Activated CD4-positive, alpha-beta T cell treated with anti-CD3 and anti-CD28 coated beads for 4 hours (primary cell): ENCODE measurements at places on chromosomes 11 and 22.
A peak's percentile ranks its signal among the peaks of the same experiment; 100 is the strongest.

DNA sequence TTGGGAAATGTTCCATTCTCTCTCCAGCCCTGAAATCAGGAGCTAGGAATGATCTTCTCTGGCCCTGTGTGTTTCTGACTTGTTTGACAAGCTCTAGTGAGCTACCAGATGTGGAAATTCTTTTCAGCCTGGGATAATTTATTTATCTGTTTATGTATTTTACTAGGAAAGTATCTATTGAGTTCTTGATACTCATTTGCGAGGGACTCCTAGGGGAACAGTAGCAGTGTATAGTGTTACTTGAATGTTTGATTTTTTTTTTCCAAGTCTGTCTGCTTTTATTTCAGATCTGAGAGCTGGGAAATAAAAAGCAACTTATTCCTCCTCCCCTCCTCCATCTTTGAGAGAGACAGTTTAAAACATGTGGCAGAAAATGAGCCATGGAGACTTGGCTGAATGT, 92.5 kb downstream of the ALX4 start:
- no peak for DNase-seq

- DNase-seq = no peak
Measured at GRCh38 chr11:39678996-39679395, 1780.5 kb downstream of the LRRC4C start.

- no peak for DNase-seq
Measured at GRCh38 chr11:4074266-4074665, 20.3 kb upstream of the RRM1 start.

DNA sequence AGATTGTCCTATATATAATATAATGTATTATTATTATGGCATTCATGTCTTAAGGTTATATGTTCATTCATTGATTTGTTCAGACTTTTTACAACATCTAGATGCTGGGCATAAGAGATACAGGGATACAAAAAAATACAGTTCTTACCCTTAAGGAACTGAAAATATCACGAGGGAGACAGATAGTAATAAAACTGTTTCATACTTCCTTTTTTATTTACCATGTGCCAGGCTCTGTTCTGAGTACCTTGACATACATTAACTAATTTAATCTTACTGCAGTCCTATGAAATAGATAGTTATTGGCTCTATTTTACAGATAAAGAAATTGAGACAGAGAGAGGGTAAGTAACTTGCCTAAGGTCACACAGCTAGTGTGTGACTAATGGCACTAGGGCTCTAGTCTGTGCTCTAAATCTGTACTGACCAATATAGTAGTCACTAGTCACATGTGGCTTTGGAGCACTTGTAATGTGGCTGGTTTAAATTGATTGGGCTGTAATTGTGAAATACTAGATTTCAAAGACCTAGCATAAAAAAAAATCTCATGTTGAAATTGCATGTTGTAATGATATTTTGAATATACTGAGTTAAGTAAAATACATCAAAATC, 21.3 kb downstream of the TRIM44 start:
- no peak for DNase-seq

DNA sequence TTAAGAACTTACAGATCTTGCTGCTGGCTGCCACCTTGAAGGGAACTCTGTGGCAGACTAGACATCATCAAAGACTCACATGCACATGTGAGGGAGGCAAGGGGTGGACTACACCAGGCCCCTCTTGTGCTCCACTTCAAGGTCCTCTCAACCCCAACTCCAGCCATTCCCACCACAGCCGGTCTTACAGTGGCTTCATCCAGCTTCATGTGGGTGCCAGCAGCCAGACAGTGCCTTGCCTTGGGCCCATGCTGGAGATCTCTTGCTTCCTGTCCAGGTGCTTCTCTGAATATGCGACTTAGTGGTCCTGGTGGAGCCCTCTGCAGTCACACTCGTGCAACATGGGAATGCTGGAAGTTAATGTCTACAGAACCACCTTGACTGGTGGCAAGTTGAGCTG, 44.6 kb upstream of the WNT7B start:
- no peak for DNase-seq

GRCh38 chr11:29019960-29020683, 911.9 kb downstream of the METTL15 start:
- no peak for DNase-seq

GRCh38 chr11:88164320-88164719, 10.9 kb downstream of the RAB38 start:
- no peak for DNase-seq

- no peak for DNase-seq
Measured at GRCh38 chr11:39804271-39804670, 1655.2 kb downstream of the LRRC4C start.

- peak; percentile 87 for DNase-seq
Measured at GRCh38 chr11:129895126-129896041, at the start of gene NFRKB. Gene NFRKB (minus strand): TSS chr11:129895578. CDS start chr11:129892849, 2,729 bp downstream.

- no peak for DNase-seq
Measured at GRCh38 chr22:20051927-20052308, 28.1 kb upstream of the DGCR8 start.

DNA sequence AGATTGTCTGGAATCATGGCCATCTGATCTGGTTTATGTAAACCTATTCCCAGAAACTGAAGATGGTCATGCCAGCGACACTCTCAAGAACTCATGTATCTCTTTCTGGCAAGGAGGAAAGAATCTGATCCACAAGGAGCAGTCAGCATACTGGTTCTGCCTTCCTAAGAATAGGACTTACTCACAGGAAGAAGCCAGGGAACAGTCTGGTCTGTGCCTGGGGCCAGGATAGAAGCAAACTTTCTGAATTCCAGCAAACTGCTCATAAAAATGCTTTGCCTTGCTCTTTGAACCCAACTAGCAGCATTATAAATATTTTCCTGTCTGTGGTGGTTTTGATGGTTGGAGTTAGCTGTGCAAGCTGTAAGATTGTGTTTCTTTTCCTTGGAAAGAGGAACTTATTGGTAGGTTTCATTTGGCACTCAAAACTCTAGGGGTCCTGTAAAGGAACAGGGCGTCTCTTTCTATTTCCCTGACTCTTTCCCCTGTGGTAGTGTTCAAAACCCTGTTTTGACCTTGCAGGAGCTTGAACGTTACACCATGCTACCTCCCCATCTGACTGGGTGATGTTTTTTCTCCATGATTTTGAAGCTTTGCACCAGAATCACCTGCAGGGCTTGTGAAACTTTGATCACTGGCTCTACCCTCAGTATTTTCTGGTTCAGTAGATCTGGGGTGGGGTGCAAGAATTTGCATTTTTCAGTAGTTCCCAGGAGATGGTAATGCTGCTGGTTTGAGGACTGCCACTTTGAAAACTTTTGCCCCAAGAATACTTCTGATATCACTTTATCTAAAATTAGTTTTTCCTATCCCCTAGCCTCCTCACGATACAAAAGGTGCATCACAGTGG, 627.8 kb upstream of the ANO5 start:
- no peak for DNase-seq

DNA sequence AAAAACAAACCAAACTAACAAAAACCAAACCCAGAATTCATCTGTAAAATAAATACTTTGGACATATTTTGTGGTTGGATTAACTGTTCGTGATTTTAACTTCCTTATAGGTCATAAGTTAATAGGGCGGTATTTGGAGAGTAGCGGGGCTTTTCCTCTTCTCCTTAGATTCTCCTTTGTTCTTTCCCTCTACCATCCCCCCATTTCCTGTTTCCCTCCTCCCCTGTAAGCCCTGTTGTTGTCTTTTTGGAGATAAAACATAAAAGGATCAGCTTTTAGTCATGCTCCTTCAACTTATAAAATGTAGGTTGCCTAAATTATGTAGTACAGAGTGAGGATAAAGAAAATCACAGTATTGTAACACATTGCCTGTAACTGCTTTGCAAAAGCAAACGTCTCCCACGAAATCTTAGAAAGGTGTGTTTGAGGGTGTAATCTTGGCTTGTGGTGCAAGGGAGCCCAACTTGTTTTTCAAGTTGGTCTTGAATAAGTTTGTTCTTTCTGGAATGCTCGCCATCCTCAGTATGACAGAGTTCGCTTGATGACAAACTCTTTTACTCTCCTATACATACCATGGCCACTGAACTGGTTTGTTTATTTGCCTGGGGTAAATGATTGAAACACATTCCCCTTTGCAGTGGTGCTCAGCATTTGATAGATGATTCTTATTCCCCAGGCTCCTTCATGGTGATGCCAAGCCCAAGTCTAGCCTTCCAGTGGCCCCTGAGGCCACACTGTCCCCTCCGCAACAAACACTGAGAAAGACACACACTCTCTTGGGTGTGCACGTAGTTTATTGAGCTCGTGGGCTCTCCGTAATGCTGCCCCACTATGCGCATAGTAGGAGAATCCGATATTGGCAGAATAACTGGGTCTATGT, 49.4 kb downstream of the TEAD1 start:
- no peak for DNase-seq

- no peak for DNase-seq
Measured at GRCh38 chr11:110892741-110893285, 180.6 kb upstream of the ARHGAP20 start.

DNA sequence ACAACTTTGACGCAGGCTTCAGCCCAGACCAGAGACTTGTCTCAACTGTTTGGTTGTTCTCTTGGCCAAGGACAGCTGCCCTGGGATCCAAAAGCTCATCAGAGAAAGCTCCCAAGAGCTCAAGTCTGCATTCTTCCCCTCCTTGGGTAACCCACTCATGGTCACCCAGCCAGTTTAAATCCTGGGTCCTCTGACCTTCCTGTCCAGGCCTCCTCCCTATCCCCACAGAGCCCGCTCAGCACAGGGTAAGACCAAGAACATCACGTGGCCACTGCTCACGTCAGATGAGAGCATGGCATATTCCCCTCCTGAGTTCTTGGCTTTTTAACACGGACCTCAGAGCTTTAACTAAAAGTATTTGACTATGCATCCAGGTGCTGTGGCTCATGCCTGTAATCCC, 25.8 kb downstream of the TSKU start:
- no peak for DNase-seq

GRCh38 chr11:11148104-11148509, 204.9 kb downstream of the CSNK2A3 start:
- DNase-seq = peak; percentile 30

- DNase-seq = no peak
Measured at GRCh38 chr11:65810046-65810868, 23.4 kb downstream of the OVOL1 start.

GRCh38 chr11:35321532-35322317, 97.6 kb downstream of the SLC1A2 start:
- no peak for DNase-seq

DNA sequence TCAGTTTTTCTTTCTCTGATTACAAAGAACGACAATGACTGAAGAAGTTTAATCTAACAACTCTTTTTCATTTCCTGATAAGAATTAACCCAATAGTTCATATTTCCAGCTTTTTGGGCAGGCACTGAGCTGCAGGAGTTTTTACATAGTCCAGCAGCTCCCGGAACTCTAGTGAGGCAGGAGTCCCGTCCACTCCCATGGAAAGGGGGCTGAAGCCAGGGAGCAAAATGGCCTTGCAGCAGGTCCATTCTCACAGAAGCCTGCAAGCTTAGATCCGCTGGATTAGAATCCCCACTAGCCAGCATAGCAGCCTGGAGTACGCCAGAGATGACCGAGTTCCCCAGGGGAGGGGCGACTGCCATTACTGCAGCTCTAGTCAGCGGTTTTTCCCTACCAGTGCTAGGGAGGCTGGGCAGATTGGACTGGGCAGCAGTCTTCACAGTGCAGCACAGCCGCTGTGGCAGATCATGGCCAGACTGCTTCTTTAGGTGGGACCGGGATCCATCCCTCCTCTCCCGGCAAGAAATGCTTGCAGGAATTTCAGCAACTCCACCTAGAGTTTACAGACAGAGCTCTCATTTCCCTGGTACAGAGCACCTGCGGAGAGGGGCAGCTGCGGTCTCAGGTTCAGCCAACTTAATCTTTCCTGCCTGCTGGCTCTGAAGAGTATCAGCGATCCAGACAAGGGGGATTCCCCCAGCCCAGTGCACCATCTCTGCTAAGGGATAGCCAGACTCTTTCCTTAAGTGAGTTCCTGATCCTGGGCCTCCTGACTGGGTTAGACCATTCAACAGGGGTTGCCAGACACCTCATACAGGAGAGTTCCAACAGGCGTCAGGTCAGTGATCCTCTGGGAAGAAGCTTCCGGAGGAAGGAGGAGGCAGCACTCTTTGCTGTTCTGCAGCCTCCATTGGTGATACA, 742 bp upstream of the CASP4 start:
- DNase-seq = no peak

GRCh38 chr11:59206635-59207034, 6.1 kb downstream of the MPEG1 start:
- DNase-seq = peak; percentile 12

GRCh38 chr11:66867425-66868040, 10.7 kb downstream of the LRFN4 start:
- DNase-seq = no peak

- DNase-seq = no peak
Measured at GRCh38 chr11:133176748-133177147, 355.6 kb downstream of the OPCML start.

DNA sequence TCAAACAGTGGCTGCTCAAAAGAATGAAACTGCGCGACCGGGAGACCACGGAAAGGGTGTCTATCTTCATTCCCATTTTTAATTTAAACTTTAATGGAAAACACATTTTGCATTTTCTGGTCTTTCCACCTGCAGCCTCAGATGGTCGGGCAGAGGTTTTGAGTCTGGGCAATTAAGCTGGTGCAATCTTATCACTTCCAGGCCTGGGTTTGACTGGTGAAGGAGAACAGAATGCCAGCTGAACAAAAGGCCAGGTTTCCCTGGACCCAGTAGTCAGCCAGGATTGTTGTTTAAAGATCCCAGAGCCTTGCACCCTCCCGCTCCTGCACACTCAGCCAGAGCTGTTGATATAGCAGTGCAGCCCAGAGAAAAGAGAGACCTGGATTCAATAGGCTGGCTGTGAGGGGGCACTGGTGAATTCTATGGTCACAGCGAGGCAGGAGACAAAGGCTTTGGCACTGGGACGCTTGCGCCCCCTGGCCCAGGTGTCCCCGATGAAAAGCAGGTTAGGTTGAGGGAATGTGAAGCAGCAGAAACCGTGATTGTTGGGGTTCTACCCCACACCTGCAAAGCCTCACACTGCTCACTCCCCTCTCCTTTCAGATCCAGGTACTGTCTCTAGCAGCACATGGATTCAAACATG, 83.6 kb downstream of the FLI1 start:
- DNase-seq = no peak

- DNase-seq = peak; percentile 66
Measured at GRCh38 chr11:117950301-117950700, 21.1 kb upstream of the TMPRSS13 start.

GRCh38 chr11:80718611-80719291, 1277.9 kb upstream of the TENM4 start:
- DNase-seq = no peak

GRCh38 chr11:113188371-113188834, 126.0 kb upstream of the TTC12 start:
- no peak for DNase-seq
